ENCODE measurements at places on chromosomes 6 and 20.

- DNase-seq, result no peak
Measured at GRCh38 chr20:62494980-62495748, 19.4 kb upstream of the GATA5 start.

DNA sequence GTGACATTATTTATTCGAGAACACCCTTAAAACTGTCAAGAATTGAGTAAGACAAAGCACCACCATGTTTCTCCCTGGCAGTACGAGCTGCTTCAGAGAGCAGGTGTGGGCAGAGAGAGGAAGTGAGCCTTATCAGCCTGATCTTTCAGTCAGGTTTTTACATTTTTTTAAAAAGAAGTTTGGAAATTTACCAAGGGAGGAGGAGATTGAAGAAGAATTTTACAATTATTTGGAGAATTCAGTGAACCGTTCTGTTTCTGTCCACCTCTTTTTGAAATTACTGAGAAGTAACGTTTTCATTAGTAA, 75.5 kb downstream of the ZDHHC14 start:
- DNase-seq, result no peak

- no peak for DNase-seq
Measured at GRCh38 chr6:142907544-142907943, 37.4 kb downstream of the HIVEP2 start.

DNA sequence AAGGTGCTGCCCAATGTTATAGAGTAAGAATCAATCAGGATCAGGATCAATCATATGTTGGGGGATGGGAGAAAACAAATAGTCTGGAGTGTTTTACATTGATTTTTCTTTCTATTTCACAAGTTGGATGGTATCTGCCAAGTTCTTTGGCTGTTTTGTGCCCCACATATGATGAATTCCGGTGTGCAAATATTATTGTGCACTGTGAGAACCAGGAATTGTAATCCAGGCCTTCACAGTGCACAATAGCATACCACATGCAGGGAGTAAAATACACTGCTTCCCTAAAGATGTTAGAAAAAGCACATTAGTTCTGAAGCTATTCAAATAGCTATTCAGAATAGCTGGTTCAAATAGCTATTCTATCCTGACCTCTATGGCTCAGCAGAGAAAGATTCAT, 133.7 kb downstream of the LCA5 start:
- DNase-seq, result no peak

DNA sequence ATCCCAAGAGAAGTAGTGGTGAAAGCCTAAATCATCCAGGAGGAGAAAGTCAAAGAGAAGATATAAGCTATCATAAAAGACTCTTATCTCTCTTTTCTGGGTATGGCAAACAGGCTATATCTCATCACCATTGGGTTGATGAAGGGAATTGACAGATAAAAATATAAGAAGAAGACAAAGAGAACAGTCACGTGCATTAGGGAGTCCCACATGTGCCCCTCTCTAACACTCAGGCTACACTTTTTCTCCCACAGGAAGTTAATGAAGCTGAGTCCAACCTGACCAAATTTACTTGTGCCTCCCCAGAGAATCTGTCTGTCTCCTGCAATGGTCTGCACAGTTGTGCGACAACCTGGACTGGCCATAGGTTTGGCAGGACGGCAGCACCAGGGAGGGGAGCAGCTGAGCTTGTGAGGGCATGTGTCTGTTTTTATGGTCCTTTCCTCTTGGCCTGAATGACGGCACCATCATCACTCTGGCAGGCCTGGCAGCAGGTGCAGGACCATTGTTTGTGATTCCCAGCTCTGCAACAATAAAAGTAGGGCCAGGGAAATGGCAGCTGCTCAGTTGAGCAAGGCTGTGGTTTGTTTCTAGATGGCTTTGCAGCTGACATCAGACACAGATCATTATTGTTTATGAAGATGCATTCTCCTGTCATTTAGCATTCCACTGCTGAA, 144.5 kb upstream of the MCHR2 start:
- no peak for DNase-seq

DNA sequence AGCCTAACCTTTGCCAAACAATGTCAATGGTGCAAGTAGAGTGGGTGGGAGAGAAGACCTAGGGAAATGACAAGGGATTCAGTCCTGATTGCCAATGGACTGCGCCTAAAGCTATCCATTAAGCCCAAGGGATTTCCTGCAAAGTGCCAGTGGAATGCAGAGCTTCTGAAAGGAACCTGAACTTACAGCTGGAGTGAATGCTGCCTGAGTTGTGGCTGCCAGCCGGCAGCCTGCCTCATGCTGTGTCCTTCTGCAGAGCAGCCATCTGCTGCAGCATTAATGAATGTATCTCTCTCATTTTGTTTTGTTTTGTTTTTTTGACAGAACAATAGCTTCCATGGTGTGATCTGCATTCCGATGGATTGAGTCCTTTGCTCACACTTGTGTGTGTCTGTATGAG, 44.7 kb downstream of the SLC35F1 start:
- no peak for DNase-seq

GRCh38 chr6:119728220-119728750, 378.7 kb upstream of the MAN1A1 start:
- no peak for DNase-seq

- no peak for DNase-seq
Measured at GRCh38 chr6:11738661-11739375, 39.8 kb downstream of the ADTRP start.

DNA sequence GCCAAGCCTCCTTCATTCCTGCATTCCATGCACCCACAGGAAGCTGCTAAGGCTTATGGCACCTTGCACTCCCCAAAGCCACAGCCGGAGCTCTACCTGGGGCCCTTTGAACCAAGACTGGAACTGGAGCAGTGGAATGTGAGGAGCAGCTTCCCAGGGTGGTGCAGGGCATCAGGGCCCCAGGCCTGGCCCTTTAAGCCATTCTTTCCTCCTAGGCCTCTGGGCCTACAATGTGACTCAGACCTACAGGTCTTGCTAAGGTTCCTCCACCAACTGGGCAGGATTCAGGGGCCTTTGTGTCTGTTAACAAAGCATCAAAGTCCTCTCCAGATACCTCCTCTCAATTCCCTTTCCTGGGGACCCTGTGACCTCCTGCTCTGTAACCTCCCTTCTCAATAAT, 36.2 kb downstream of the SF3B5 start:
- DNase-seq, result no peak

GRCh38 chr6:100112855-100113508, 119.0 kb upstream of the MCHR2 start:
- DNase-seq, result no peak

DNA sequence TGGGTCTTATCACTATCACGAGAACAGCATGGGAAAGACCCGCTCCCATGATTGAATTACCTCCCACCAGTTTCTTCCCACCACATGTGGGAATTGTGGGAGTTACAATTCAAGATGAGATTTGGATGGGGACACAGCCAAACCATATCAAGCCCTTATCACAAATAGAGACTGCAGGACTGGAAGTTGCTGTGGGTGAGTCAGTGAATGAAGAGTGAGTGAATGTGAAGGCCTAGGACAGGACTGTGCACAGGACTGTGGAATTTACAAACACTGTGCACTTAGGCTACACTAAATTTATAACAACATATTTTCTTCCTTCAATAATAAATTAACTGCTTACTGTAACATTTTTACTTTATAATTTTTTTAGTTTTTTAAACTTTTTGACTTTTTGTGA, 30.2 kb upstream of the BCAS1 start:
- DNase-seq, result no peak

DNA sequence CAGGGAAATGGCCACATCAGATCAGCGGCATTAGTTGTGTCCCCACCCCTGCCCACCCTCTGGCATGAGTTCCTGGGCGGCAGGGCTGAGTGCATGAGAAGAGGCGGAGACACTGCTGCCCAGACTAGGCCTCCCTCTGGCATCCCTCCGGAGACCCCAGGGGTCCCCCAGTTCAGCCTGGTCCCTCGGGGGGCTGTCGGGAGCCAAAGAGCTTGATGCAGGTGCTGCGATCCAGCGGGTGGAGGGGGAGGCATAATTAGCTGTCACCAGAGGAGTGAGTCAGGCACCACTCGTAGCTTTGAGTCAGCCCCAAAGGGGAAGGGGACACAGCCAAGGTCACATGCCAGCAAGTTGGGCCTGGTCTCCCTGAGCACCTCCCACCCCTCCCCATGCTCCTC, 34.5 kb downstream of the DLGAP4 start:
- DNase-seq, result no peak

DNA sequence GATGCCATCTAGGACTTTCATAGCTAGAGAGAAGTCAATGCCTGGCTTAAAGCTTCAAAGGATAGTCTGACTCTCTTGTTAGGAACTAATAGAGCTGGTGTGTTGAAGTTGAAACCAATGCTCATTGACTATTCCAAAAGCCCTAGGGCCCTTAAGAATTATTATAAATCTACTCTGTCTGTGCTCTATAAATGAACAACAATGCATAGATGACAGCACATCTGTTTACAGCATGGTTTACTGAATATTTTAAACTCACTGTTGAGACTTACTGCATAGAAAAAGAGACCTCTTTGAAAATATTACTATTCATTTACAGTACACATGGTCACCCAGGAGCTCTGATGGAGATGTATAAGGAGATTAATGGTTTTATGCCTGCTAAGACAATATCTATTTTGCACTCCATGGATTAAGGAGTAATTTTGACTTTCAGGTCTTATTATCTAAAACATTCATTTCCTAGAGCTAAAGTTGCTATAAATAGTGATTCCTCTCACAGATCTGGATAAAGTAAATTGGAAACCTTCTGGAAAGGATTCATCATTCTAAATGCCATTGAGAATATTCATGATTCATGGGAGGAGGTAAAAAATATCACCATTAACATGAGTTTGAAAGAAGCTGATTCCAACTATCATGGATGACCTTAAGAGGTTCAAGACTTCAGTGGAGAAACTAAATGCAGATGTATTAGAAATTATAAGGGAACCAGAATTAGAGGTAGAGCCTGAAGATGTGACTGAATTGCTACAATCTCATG, 763.5 kb upstream of the MAP3K7 start:
- no peak for DNase-seq

- no peak for DNase-seq
Measured at GRCh38 chr6:132683543-132683942, 24.6 kb upstream of the TAAR1 start.

DNA sequence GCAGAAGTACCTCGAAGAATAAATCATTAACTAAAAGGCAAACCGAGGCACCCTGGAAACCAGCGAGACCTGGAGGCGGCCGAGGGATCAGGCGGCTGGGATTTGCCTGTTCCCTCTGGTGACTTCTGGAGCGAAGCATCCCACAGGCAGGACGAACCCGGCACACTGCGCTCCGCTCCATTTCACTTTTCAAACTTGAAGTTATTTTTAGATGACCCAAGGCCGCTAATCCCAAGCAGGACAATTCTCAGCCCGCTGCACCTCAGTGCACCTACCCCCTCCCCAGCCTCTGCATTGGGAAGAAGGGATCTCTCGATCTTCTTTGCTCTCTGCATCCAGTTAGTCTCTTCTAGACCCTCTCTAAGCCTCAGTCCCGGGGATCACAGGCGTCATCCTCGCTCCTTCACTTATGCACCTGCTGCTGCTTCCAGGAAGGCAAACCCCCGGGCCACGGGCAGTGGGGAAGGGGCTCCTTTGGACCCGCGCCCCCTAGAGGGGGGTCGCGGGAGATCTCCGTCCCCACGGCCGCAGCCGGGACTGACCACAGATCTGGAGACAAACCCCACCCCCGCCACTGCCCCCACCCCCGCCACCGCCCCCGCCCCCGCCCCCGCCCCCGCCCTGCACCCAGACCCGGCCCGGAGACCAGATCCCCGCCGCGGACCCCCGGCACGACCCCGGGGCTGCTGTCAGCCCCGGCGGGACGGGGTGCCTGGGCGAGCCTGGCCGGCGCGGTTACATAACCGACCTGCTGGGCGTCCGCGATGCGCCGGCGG, 636 bp downstream of the RCAN2 start:
- DNase-seq, result no peak

- no peak for DNase-seq
Measured at GRCh38 chr6:169638388-169638787, 63.4 kb downstream of the WDR27 start.

GRCh38 chr6:47138046-47138445, 95.9 kb upstream of the ADGRF1 start:
- no peak for DNase-seq

DNA sequence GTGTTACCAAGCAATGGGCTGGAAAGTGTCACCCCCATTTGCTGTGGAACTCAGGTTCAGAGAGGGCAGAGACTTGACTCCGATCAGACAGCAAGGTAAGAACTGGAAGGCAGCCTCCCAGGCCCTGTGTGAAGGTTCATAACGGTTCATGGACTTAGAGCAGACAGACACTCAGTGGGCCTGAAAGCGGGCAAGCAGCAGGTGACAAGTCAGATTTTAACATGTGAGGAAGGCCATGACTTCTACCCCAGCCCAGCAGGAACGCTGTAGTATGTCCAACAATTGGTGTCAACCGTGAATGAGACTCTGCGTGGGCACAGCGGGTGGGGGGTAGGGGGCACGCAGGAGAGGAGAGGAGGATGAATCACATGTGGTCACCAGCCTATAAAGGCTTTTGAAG, 217.6 kb upstream of the SNX9 start:
- DNase-seq, result no peak

Measured in SIG-M5 (cell line).